ENCODE measurements at places on chromosomes 4 and X. TPM values are rescaled to one million over a fixed set of nuclear protein-coding genes. Genes with fewer than 3 reads are reported as not detected.

- DNase-seq, result no peak
Observed at GRCh38 chrX:48761674-48762471, at the start of gene GLOD5. TSS of gene GLOD5 (plus strand) at chrX:48761747. CDS start at chrX:48761791, 44 bp downstream.

DNA sequence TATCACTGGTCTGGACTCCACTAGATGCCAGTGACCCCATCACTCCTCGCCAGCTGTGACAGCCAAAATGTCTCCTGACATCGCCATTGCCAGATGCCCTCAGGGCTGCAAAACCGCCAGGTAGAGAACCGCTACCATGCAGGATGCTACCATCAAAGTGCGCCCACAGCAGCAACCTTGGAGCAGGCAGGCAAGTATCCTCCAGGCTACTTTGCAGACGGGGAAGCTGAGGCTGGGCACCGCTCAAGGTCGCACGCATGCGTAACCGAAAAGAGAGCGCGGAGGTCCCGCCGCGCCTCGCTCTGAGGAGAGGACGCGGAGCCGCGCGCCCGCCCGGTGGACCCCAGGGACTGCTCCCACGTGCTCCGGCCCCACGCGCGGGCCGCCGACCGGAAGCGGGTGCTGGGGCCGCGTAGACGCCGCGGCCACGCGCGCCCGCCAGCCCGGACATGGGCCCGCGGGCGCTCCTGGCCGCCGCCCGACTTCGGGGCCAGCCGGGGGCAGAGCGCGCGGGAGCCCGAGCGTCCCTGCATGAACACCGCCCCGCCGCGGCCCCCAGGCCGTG lies at the start of gene STS:
Gene STS (plus strand): TSS at position 300 of the 565 bp plus-strand sequence. CDS start 105,488 bp downstream, outside the sequence.
- DNase-seq, result peak; percentile 60

OTUD6A gene
- total RNA-seq, result not detected

GRCh38 chrX:111503485-111503993 lies 7.9 kb upstream of the SERTM2 start:
- no peak for DNase-seq
